ENCODE measurements at places on chromosomes 6 and 20.

DNA sequence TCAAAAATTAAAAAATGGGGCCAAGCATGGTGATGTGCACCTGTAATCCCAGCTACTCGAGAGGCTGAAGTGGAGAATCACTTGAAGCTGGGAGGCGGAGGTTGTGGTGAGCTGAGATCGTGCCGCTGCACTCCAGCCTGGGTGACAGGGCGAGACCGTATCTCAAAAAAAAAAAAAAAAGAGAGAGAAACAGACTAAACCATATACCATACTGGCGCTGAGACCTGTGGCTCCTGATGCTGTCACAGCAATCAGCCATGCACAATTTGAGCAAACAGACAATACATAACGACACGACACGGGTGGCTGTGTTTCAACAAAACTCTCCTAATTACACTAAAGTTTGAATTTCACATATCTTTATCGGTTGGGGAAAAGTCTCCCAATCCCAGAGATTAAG, 14.9 kb upstream of the CBFA2T2 start:
- DNase-seq = no peak

- no peak for DNase-seq
These were observed 23.6 kb upstream of the HLA-E start for GRCh38 chr6:30465595-30466306.

DNA sequence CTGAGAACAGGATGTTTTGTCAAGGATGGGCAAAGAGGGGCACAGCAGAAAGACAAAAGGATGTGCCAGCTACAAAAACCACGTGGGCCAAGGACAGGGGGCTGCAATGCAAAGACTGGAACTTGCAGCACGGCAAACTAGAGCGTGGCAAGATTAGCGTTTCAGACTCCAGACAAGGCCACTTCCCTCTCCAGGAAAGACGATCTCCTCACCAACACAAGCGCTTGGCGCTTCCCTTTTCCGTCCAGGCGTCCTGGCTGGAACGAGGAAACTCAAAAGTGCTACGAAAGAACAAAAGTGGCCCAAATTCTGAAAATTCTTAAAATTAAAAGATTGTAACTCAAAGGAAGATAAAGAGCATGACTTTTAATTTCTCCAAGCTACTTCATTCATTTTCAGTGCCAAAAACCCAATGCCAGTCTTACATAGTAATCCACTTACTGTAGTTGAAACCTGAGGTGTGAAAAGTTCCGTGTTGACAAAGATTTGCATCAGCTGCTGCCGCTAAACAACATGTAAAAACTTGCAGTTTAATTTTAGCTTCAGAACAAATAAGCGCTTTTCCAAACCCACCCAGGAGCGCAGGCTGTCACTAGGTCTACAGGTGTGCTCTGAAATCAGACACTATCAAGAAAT, 207.1 kb upstream of the RREB1 start:
- DNase-seq = no peak

DNA sequence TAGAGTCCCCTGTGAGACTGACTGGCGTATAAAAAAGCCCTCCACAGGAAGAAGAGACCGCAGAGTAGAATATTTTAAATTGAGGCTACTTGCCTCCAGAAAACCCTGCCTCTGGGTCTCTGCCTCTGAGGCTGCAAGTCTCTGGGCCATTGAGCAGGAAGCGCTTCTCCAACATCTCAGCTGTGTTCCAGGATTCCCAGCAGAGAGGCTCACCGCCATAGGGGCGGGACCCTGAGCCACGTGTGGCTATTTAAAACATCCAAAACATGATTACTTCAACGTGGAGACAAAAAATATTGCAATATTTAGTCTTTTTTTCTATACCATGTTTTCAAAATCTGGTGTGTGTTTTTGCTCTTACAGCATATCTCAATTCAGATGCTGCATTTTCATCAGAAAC, 59.4 kb downstream of the GNAS-AS1 start:
- DNase-seq = no peak

- DNase-seq = no peak
These were observed 146.2 kb downstream of the COL21A1 start for GRCh38 chr6:56101141-56101553.

- no peak for DNase-seq
These were observed at the start of gene PRSS35 for GRCh38 chr6:83511901-83512681. Gene PRSS35, plus strand, starts transcription at chr6:83512534. Its CDS starts 10,908 bp downstream, at chr6:83523442.

- DNase-seq = peak; percentile 69
These were observed 143.7 kb downstream of the RALGAPA2 start for GRCh38 chr20:20568604-20569205.

DNA sequence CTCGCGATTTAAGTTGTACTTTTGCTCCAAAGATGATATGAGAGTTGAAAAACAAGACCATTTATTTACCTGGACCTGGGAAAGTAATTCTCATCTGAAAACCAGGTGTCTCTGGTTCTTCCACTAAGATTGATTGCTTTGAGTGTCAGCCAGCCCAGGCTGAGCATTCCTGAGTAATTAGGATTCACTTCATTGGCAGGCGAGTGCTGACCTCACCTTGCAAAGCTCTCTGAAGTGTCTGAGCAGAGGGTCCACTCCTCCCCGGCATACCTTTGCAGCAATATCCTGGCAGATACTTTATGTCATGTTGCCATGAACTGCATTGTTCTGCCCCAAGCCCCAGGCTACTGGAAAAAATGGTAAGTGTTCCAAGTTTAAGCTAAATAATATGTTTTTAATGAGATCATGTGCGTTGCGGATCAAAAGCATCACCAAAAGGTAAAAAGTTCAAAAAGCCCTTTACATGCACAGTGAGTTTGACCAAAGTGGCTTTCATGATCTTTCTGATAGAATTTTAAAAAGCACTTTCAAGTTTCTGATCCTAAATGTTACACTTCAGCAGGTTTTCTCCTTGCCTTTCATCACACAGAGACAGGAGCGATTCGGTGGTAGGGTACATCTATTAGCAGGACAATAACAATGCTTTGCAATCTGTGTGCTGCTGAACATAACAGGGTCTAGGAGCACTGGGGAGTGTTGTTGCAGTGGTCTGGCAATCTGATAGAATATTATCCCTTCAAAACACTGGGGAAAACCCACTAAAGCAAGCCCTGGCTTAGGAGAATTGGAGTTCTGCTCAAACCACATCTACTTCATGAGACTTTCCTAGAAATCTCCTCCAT, 127.8 kb upstream of the EEF1E1 start:
- DNase-seq = no peak

- peak; percentile 64 for DNase-seq
These were observed 95.5 kb upstream of the SCGN start for GRCh38 chr6:25556516-25556915.

DNA sequence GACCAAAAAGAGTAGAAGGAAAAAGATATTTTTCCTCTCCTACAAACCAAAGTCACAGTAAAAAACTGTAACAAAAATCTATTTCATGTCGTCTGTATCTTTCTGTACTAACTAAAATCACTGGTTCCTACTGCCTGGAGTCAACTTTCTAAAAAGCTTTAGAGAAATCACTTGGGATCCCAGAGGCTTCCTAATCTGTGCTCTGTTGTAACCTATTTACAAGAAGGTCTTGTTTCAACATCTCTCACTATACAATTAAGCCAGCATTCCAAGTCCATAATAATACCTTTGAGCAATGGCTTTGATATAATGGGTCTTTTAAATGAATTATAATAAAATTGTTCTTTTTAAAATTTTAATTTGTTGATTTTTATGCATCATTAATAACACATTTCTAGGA, 20.4 kb downstream of the RAB23 start:
- DNase-seq = no peak

- no peak for DNase-seq
These were observed 95.4 kb downstream of the ADGRB3 start for GRCh38 chr6:68730291-68731054.

GRCh38 chr6:40734607-40735006, 147.4 kb upstream of the LRFN2 start:
- no peak for DNase-seq

DNA sequence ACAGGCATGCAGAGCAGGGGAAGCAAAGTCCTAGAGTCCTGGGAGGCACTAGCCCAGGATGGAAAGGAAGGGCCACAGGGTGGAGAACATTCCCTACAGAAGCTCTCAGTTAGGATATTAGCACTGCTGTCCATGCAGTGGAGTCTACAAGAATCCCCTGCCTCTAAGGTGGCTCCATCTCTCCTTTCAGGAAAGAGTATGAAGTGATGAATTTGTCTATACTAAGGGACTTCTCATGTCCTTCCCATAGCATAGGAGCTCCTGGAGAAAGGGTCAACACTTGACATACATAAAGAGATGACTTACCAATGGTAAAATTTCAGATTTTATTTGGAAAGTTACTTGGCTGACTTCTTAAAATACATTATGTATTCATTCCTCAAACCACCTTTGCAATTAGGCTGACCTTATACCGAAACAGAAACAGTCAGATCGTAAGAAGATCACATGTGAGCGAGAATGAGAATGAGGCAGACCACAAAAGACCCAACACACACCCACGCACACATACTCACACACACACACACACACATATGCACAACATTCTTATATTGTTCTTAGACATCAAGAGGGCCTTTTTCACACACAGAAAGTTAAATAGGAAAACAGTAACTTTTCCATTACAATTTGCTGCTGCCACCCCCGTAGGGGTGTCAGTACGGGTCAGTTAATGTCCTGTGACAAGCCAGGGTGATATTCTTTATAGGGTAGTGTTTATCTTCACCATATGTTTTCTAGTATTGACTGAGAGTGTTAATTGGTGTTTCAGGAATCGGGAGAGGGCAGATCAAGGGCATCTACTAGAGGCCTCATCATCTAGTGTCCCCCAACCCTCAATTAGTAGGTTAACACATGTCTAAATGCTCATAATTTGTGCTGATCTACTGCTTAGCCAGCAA, 159.4 kb downstream of the FAXC start:
- no peak for DNase-seq

GRCh38 chr20:21099751-21100577, 6.2 kb downstream of the LINC00237 start:
- DNase-seq = peak; percentile 74

DNA sequence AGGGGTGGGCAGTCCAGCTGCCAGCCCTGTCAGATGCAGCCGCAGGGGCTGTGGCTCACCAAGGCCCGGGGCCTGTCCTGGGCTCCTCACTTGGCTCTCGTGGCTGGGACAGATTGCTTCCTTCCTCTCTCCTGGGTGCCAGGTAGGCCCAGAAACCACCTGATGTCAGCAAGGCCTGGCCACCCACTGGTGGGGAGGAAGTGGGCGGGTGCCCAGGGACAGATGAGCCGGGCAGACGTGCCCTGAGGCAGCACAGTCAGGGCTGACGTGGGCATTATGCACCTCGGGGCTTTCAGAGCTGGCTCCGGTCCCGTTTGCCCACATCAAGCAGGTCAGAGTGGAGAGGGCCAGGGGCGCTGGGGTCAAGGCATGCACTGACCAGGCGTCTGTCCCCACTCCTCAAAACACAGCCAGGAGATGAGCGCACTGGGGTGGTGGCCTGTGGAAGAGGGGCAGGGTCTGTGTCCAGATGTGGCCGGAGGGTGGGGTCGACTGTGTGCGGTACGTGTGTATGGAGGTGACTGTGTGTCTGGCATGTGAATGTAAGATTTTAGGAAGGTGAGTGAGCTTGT, 133.2 kb upstream of the PTPN1 start:
- DNase-seq = peak; percentile 13

DNA sequence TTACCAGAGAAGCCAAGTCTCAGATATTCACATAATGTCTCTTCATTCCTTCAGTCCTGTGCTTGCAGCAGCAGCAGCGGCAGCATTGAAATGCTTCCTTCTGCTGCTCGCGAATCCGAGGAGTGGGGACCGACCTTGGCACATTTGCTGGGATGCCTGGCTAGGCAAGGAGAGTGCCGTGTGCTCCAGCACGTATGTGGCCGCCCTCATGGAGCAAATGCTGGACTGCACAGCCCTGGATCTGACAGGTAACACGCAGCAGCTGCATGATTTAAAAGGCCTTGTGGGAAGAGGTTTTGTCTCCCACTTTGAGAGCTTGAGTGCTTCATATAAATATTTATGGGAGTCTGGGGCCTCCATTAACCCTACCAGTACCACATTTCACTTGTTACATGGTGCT, 9.9 kb downstream of the MAFB start:
- DNase-seq = no peak

- DNase-seq = no peak
These were observed 4.4 kb upstream of the LYRM2 start for GRCh38 chr6:89642956-89643355.

DNA sequence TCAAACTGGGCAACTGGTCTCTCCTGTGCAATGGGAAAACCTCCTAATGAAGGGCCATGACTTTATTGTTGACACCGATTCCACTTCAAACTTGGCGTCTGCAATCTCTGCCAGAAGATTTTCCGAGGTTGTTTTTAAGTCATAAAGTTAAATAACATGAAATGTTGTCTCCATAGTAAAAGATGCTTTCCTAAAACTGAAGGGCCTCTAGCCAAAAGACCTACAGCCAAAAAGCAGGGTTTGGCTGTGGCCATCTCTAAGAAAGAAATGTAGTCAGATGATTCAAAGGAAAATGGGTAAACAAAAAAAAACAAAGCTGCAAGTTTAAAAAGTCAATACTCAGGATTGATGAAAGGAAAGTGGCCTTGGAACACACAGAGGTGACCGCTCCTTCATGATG, 14.1 kb downstream of the CD93 start:
- DNase-seq = no peak

GRCh38 chr6:144297511-144298100, 12.5 kb downstream of the UTRN start:
- no peak for DNase-seq

- DNase-seq = no peak
These were observed 279.3 kb upstream of the TCF21 start for GRCh38 chr6:133609415-133610226.

- DNase-seq = no peak
These were observed 60.1 kb downstream of the DAAM2 start for GRCh38 chr6:39852324-39852723.

GRCh38 chr6:107626645-107627044, 136.7 kb downstream of the SOBP start:
- DNase-seq = no peak

GRCh38 chr6:33065312-33065711, 8.1 kb downstream of the HLA-DPA1 start:
- no peak for DNase-seq

DNA sequence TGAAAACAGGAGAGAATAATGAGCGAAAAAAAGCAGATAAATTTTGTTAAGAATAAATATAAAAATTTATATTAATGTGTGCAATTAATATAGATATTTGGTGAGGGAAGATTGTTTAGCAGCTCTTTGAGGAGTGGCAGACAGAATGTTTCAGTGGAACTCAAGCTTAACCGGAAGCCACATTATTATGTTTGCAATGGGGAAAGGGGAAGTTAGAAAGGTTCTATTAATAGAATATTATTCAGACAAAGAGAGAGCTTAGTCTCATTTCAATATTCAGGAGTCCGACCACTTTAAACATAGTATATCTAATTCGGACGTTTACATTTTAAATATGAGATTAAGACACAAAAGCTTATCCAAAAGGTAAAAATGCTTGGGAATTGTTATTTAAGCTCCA, 81.6 kb upstream of the KHDRBS2 start:
- peak; percentile 1 for DNase-seq

- DNase-seq = no peak
These were observed 555.6 kb downstream of the CD83 start for GRCh38 chr6:14673201-14673600.

All from NCI-H2081 (cell line).